ENCODE measurements at places on chromosomes 7 and 10.
A peak's percentile ranks its signal among the peaks of the same experiment; 100 is the strongest.

- DNase-seq = no peak
Measured at GRCh38 chr10:18501198-18501597, 150.2 kb downstream of the NSUN6 start.

- DNase-seq = no peak
Measured at GRCh38 chr7:2911466-2911865, 67.4 kb upstream of the GNA12 start.

- DNase-seq = no peak
Measured at GRCh38 chr10:121183707-121184106, 332.5 kb downstream of the WDR11 start.

DNA sequence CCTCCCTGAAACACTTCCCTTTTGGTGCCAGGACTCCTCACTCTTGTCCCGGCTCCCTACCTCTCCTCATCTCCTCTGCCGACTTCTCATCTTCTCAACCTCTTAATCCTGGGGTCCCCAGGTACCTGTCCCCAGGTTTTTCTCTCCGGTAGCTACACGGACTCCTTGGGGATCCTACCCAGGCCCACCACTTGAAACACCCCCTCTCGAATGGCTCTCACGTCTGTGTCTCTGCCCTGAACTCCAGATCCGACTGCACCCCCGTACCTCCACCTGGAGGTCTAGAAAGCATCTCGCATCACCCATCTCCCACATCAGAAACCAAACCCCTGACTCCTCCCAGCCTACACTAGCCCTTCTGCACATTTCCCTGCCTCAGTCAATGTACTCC is 4.8 kb downstream of the TBATA start:
- no peak for DNase-seq

DNA sequence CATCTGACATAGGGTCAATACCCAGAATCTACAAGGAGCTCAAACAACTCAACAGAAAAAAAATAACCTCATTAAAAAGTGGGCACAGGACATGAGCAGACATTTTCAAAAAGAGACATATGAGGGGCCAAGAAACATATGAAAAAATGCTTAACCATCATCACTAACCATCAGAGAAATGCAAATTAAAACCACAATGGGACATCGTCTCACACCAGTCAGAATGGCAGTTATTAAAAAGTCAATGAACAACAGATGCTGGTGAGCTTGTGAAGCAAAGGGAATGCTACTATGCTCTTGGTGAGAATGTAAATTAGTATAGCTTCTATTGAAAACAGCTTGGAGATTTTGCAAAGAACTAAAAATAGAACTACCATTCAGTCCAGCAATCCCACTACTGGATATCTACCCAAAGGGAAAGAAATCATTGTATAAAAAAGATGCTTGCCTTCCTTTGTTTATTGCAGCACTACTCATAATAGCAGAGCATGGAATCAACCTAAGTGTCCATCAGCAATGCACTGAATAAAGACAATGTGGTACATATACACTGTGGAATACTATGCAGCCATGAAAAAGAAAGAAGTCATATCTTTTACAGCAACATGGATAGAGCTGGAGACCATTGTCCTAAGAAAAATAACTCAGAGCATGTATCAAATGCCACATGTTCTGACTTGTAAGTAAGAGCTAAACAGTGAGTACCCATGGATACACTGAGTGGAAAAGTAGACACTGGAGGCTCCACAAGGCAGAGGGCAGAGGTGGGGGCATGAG is 139.8 kb downstream of the ADARB2 start:
- no peak for DNase-seq

GRCh38 chr7:1754345-1754908 is 84.3 kb downstream of the ELFN1 start:
- no peak for DNase-seq

GRCh38 chr7:154990964-154991540 is 11.9 kb downstream of the PAXIP1 start:
- no peak for DNase-seq

DNA sequence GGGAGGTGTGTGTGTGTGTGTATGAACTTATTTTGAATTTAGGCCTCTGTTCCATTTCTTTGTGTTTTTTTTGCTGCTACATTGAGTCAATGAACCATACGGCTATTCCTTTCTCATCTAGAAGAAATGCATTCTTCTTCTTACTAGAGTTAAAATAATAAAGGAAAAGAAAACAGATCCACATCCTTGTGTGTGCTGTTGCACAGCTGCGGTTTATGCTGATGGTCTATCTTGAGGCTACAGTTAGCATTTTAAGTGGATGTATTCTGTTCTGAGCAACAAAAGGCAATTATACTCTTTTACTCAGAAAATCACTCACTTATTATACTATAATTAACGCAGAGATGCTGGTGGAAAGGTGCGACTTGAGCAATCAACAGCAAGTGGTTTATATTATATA is 615.0 kb upstream of the MBL2 start:
- no peak for DNase-seq

DNA sequence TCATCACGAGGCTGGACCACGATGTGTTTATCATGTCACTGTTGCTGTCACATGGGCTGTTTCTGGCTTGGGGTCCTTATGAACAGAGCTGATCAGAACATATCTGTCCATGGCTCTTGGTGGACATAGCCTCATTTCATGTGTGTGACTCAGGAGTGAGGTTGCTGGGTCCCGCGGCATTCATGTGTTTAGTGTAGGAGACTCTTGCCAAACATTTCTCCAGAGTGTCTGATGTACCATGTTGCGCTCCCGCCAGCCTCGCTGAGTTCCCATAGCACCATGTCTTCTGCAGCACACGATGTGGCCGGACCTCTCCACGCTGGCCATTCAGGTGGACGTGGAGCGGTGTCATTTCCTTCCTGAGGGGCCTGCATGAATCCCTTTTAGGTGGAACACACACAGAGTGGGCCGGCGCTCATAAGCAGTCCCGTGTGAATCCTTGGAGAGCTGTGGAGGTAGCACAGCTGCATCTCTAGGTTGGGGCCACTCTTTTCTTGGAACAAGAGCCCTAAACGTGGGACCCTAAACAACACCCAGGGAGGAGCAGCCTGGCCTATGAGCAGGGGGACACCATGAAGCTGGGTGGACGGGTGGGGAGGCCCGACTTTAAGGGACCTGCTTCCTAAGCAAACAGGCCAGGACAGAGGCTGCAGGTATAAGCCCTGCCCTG is 134.6 kb downstream of the LHPP start:
- no peak for DNase-seq

DNA sequence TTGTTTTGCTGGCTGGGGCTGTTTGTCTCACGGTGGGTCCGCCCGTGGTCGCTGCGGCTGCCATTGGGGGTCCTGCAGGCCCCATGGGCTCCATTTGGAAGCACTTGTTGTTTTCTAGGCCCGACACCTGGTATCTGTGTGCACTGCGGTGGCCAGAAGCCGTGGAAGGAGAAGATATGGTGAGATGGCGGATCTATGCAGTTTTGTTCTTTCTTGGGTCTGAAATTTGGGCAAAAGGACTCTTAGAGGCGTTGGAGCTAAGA is 109.5 kb upstream of the SHH start:
- DNase-seq = no peak

GRCh38 chr10:74898201-74898976 is 72.0 kb downstream of the KAT6B start:
- DNase-seq = no peak

GRCh38 chr10:52870562-52870961 is 98.0 kb upstream of the MBL2 start:
- DNase-seq = no peak

GRCh38 chr7:76187272-76187671 is 14.4 kb upstream of the SRRM3 start:
- no peak for DNase-seq

DNA sequence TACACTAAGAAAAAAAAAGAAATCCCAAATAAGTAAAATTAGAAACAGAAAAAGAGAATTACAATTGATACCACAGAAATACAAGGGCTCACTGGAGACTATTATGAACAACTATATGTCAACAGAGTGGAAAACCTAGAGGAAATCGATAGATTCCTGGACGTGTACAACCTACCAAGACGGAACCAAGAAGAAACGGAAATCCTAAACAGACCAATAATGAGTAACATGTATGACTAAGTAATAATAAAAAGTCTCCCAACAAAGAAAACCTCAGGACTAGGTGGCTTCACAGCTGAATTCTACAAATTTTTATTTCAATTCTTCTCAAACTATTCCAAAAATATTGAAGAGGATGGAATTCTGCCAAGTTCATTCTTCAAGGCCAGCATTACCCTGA is 13.9 kb downstream of the DIP2C start:
- no peak for DNase-seq

DNA sequence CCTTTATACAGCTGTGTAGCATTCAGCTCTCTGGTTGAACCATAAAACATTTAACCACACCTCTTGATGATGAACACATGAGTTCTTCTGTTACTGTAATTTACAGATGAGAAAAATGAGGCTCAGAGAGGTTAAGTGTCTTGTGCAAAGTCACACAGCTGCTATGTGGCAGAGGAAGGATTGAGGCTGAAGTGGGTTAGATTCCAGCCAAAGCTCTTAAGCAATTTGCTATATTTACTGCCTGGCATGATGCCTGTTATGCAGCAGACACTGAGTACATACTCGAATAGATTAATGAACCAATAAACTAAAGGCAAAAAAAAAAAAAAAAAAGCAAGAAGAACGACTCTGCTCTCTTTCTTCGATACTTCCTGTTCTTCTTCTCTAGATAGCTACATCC is 35.7 kb downstream of the GFRA1 start:
- no peak for DNase-seq

GRCh38 chr7:18450019-18450418 is 45.5 kb upstream of the HDAC9 start:
- DNase-seq = no peak

- DNase-seq = no peak
Measured at GRCh38 chr10:63382066-63382465, 83.7 kb downstream of the JMJD1C start.

GRCh38 chr7:100874300-100874576 is 665 bp upstream of the SRRT start:
- no peak for DNase-seq

- DNase-seq = no peak
Measured at GRCh38 chr10:52758406-52758805, 14.2 kb downstream of the MBL2 start.

DNA sequence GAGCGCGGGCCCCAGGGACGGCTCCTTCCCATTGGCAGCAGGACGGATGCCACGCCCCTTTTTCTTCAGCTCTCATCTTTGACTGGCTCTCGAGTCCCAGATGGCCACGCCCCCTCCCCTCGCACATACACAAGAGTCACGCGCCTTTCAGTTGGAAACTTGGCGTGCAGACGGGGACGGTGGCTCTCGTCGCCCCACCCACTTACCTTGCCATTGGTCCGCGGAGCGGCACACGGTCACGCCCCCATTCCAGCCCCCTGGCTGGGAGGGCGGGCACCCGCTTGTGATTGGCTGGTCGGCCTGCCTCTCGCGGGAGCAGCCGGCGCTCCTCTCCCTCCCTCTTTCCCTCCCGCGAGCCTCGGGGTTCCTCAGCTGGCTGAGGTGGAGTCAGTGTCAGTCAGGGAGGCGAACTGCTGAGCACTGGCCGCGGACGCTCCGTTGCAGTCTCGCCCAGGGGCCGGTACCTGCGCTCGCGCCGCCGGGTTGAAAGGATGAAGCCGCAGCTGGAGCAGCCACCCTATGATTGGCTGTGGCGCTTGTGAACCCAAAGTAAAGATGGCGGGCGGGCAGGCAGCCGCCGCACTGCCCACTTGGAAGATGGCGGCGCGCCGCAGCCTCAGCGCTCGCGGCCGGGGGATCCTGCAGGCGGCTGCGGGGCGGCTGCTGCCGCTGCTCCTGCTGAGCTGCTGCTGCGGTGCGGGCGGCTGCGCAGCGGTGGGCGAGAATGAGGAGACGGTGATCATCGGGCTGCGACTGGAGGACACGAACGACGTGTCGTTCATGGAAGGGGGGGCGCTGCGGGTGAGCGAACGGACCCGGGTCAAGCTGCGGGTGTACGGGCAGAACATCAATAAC is at the start of gene CNNM2:
Gene CNNM2, plus strand, starts transcription at position 333 of the 855 bp plus-strand sequence. Its CDS starts 187 bp downstream, at position 520.
- DNase-seq = peak; percentile 99

DNA sequence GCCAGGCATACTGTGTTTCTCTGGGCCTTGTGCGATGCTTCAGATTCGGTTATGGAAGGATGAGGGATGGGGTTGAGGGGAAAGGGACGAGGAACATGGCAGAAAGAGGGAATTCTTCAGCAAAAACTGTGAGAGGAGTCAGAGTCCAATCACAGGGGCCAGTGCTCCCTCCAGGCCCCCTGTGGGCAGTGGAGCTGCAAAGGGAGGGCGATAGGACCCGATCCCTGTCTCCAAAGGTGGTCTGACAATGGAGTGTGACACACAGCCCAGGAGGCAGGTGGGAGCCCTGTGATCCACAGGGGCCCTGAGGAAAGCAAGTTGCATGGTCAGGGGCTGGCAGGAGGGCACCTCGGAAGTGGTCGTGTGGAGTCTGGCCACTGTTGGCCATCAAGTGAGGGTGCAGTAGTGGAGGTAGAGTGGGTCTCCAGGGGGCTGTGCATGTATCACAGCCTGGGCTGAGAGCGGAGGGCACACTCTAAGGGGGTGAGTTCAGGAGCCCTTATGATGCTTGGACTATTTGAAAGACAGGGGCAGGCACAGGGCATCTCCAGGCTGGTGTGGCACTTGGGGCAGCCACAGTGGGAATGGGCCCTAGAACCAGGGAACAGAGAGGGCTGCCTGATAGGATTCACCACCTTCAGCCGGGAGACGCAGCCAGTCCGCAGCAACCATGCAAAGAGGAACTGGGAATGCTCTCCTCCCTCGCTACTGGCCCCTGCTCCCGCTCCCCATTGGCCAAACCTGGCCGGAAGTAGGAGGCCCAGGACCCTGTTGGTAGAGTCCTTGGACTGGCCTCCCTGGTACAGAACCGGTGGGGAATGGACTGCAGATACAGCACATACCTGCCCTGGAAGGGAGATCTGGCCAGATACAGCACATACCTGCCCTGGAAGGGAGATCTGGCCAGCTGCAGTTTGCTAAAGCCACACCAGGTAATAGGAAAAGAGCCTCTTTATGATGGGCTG is 115.9 kb downstream of the ADCY1 start:
- DNase-seq = no peak

- no peak for DNase-seq
Measured at GRCh38 chr10:111017098-111017497, 59.7 kb upstream of the ADRA2A start.

DNA sequence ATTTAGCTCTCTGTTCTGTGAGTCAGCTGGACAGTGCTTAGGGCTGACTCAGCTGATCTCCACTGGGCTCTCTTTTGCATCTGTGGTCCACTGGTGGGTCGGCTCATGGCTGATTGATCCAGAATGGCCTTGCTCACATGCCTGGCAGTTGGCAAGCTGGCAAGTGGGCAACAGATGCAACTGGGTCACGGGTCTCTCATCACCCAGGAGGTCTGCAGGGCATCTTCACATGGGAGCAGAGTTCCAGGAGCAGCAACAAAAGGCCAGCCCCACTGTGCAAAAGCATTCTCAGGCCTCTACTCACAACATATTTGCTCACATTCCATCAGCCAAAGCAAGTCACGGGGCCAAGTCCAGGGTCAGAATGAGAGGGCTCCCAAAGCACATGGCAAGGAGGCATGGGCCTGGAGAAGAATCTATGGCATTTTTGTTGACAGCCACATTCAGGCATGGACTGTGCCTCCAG is 98.8 kb downstream of the OAT start:
- DNase-seq = peak; percentile 49

GRCh38 chr10:29853913-29854312 is 205.5 kb downstream of the JCAD start:
- DNase-seq = no peak
